Brain pericyte (primary cell): ENCODE measurements at places on chromosomes 2 and 18.

- DNase-seq = no peak
Observed at GRCh38 chr2:128280158-128280871, 38.4 kb downstream of the HS6ST1 start.

- DNase-seq = no peak
Observed at GRCh38 chr2:158688721-158689120, 106.4 kb upstream of the DAPL1 start.

DNA sequence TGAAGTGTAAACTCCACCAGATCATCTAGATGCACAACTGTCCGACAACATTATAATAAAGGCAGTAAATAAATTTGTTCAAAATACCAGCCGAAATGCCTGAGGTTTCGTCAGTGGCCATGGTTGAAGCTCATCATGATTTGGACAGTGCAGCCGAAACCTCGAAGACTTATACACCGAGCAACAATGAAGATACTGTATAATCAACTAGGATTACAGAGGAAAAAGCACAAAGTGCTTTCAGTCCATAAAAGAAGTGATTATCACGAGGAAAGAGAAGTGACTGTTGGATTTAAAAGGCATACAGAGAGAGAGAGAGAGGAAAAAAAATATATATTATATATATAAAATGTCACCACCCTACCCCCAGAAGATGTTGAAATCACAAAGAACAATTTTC, 52.0 kb upstream of the GALNT3 start:
- no peak for DNase-seq

DNA sequence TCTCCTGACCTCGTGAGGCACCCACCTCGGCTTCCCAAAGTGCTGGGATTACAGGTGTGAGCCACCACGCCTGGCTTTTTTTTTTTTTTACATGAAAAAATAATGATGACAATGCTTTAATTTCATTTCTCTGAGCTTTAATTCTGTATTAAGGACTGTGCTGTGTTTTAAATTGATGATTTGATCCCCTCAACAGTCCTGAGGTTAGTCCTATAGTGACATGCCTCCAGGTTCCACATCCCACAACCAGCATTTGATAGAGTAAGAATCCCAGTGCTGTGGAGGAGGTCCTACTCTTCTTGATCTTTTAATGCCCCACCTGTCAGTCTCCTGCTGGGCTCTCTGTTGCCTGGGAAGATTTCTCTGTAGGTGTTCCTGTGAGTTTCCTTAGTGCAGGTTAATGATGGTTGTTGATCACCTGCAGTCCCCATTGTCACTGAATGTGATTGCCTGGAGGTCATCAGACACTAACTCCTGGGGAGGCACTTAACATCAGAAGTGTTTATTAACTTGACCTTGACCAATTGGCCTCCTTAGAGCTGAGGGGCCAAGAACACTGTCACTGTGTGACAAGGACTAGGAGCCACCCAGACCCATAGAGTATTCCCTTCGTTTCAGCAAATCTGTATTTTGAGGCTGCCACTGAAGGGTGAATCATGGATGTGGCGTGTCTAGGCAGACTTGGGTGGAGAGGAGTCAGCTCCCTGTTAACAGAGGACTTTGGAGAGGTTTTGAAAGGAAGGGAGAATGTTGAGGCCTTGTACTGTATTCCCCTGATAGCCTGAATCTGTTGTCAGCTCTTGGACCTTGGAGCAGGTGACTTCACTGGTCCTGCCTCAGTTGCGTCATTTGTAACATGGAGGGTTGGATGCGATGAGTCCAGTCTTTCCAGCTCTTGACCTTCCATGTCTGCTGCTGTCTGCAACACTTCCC, 11.5 kb downstream of the ASAP2 start:
- DNase-seq = no peak

GRCh38 chr18:3061581-3062312, 48.8 kb upstream of the LPIN2 start:
- DNase-seq = no peak

- no peak for DNase-seq
Observed at GRCh38 chr2:134167015-134167414, 86.9 kb upstream of the MGAT5 start.

DNA sequence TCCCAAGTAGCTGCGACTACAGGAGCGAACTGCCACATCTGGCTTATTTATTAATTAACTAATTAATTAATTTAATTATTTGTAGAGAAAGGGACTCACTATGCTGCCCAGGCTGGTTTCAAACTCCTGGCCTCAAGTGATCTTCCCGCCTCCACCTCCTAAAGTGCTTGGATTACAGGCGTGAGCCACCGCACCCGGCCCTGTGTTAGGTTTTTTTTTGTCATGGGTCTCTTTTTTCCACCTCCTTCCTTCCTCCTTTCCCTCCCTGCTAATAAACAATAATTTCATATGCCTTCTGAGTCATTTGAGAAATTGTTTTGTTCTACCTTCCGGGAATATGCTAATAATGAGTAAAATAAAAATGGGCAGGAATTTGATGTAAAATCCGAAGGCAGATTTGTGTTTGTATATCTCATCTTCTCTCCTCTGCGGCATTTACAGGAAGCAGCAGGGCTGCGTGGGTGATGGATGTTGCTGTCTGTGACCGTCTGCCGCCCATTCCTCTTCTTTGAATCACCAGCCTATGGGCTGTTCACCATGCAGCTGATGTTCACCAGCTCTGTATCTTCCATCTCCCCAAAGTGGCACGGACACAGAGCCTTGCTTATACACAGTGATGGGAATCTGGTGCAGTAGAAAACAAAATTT, 89.9 kb downstream of the ACSL3 start:
- DNase-seq = no peak

DNA sequence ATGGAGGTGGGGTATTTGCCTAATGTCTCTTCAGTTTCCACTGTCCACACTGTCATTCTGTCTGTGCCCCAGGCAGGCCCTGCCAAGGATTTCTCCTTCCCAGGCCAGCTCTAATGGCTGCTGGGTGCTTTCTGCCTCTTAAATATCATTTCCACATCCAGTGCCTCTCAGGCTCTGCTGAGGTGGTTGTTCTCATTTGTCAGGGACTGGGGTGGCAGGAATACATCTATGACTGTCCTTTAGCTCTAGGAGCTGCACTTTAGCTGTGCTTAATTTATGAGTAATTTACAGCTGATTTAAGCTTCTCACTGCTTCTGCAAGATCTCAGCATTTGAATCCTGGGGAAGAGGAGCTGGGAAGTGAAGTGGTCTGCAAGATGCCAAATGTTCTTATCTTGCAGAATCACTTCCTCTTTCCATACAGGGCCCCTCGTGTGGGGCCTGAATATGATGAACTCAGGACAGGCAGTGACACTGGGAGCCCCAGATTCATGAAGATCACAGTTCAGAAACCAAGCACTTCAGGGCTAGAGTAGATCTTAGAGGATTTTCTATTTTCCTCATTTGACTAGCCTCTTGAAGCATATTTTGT, 150.2 kb downstream of the FSHR start:
- DNase-seq = no peak

DNA sequence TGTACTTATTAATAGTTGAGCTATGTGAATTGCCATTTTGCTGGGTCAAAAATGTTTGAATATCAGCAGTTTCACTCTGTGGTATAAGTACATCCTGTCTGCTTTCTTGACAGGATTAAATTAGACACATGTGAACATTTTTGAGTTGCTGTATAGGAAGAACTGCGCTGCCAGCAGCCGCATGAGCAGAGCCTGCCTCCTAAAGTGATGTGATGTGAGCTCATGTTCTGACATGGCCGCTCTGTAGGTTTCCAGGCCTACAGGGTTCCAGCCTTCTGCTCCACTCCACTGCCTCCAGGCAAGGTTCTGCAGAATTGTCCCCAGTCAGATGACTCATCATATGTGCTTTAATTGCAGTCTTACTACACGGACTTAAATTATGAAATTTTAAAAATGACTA, 119.7 kb upstream of the NFATC1 start:
- no peak for DNase-seq

DNA sequence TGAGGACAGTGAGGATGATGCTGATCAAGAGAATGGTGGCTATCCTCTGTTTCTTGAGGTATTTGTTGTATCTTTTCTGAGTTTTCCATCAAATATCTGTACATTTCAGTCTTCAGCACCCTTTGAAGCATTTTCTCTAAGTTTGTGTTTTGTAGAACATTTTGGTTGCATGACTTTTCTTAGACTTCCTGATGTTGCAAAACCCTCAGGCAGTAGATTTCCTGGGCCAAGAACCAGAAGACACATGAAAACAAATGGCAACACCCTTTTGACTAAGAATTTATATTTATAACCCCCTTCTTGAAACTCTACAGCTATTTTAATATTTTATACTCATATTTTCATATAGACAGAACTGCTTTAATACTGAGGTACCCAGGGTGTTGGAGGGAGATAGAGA, 16.2 kb downstream of the HNMT start:
- no peak for DNase-seq

DNA sequence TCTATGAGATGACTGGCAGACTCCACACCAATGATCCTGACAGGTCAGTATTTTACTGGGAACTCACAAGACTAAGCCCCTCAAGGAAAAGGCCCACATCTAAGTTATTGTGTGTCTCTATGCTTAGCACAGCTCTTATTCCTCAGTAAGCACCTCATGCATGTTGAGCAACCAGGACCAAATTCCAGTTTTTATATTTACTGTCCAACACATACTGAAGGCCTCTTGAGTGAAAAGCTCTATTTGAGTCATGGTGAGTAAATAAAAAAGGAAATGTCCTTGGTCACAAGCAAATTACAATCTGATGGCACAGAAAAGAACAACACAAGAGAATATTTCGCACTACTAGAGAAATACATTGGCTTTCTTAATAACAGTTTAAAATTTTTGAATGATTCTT, 87.9 kb upstream of the ETAA1 start:
- DNase-seq = no peak

- DNase-seq = no peak
Observed at GRCh38 chr2:120831891-120832290, 96.2 kb downstream of the GLI2 start.

DNA sequence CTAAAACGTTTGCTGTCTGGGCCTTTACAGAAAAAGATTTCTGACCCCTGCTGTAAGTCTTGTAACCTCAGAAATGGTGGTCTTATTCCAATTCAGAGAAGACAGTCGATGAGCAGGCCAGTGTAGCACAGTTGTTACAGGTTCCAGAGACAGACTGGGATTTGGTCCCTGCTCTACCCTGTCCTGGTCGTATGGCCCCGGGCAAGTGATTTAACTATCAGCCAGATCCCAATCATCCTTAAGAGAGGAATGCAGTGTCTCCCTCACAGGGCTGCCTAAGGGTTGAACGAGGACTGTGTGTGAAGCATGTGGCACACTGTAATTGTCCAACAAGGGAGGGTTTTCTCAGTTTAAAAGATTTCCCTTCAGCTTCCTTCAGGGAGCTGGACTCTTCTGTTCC, 47.2 kb downstream of the HK2 start:
- DNase-seq = no peak

- DNase-seq = no peak
Observed at GRCh38 chr2:102703748-102704147, 58.1 kb upstream of the TMEM182 start.
